ENCODE measurements at places on chromosomes 7 and 10.

DNA sequence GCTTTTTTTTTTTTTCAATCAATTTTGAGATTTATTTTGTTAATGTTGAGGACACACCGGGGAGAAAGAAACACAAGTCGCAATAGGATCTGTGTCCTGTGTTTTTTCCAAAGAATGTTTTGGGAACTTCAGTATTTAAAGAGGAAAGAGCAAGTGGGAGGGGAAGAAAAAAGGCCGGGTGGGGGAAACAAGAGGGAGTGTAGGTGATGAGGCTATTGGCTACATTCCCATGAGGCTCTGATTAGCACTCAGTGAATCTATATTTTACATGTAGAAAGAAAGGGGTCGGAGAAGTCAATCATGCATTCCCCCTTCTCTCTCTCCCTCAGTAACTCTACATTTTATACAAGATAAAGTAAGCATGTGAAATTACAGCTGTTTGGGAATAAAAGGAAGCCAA is 4.1 kb downstream of the ZNF680 start:
- DNase-seq: no peak

GRCh38 chr7:42726066-42726785 is 185.6 kb downstream of the C7orf25 start:
- DNase-seq: no peak

DNA sequence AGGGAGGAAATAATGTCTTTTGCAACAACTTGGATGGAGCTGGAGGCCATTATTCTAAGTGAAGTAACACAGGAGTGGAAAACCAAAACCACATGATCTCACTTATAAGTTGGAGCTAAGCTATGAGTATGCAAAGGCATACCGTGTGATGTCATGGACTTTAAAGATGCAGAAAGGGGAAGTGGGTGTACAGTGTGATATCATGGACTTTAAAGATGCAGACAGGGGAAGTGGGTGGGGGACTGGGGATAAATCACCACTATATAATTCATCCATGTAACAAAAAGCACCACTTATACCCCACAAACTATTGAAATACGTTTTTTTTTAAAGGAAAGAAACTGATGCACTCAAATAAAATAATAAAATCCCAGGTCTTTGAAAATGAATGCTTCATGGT is 29.5 kb downstream of the LYZL2 start:
- no peak for DNase-seq

- no peak for DNase-seq
Measured at GRCh38 chr10:15202639-15203038, 34.1 kb upstream of the NMT2 start.

DNA sequence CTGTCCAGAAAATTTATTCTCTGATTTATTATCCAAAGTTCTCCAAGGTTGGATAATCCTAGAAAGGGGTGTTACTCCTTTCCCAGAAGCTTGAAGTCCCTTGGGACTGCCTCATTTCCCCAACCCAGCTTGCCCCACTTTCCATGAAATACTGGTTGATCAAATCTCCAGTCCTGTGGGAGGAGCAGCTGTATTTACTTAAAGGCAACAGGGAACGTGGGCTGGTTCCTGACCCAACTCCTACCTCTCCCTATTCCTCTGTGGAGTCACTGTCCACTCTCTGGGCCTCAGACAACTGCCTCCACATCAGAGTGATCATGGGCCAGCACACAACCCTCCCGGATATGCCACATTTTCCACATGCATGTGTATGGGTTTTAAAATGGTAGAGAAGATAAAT is 166.2 kb upstream of the PRR15 start:
- no peak for DNase-seq

GRCh38 chr7:127872122-127872521 is 159.1 kb downstream of the LRRC4 start:
- DNase-seq: no peak

DNA sequence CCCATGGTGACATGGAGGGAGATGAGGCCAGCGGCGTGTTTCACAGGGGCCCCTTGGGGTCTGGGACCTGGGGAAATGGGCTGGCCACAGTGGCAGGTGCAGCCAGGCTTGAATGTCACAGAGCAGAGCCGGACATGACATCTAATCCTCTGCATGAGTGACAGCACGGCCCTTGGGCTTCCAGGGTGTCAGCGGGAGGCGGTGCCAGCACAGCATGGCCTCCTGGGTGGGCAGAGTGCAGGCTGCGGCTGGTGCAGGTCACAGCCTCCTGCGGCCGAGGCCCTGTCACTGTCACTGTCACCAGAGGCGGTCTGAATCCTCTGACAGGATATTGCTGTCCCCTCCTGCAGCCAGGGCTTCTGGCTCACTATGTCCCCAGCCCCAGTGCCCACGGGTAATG is 18.2 kb downstream of the BHLHA15 start:
- DNase-seq: no peak

GRCh38 chr10:21056461-21056860 is 159.3 kb upstream of the NEBL start:
- no peak for DNase-seq

DNA sequence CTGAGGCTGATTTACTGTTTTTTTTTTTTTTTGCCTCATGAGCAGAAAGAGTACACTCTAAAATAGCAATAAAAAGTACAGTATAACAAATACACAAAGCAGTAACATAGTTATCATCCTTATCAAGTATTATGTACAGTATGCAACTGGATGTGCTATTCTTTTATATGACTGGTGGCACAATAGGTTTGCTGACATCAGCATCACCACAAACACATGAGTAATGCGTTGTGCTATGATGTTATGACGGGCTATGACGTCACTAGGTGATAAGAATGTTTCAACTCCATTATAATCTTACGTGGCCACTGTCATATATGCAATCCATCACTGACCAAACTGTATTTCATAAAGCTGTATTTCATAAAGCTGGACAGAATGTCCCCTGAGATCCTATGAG is 189.2 kb upstream of the GLI3 start:
- no peak for DNase-seq

GRCh38 chr10:68342909-68343516 is 10.3 kb upstream of the PBLD start:
- no peak for DNase-seq

- no peak for DNase-seq
Measured at GRCh38 chr7:95330204-95330960, 6.0 kb upstream of the PON1 start.

GRCh38 chr7:47291461-47292081 is 290.3 kb downstream of the TNS3 start:
- no peak for DNase-seq

DNA sequence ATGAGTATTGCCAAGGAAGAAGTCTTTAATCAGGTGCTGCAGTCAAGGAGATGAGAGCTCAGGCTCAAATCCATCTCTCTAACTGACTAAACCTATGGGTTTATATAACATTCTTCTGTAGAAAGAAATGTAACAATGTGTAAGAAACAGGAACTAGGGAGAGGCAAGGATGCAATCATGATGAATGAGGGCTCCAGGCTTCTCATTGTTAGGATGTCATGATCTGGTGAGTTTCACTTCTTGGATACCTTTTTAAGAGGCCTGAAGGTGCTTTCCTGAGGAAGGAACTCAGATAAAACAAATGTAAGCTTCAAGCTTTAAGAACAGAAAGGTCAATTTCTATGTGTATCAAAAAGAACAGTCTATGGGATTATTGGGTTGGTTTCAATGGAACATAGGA is 30.8 kb upstream of the SCIN start:
- no peak for DNase-seq

GRCh38 chr10:32049113-32049512 is 7.1 kb downstream of the KIF5B start:
- no peak for DNase-seq

GRCh38 chr7:16891338-16891737 is 9.6 kb upstream of the AGR3 start:
- no peak for DNase-seq

DNA sequence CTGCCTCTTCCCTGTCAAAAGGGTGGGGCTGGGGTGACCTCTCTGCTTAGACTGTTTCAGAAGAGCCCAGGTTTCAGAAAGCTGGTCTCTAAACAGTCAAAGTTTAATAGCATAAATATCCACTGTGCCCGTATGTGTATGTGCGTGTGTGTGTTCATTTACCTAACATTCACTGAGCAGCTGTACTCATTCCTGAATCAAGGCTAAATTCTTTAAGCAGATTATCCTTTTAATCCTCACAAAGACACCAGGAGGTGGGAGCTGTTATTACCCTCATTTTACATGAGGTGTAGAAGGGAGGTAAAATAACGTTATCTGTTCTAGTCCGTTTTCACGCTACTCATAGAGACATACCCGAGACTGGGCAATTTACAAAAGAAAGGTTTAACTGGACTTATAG is 72.2 kb downstream of the RSU1 start:
- DNase-seq: no peak

DNA sequence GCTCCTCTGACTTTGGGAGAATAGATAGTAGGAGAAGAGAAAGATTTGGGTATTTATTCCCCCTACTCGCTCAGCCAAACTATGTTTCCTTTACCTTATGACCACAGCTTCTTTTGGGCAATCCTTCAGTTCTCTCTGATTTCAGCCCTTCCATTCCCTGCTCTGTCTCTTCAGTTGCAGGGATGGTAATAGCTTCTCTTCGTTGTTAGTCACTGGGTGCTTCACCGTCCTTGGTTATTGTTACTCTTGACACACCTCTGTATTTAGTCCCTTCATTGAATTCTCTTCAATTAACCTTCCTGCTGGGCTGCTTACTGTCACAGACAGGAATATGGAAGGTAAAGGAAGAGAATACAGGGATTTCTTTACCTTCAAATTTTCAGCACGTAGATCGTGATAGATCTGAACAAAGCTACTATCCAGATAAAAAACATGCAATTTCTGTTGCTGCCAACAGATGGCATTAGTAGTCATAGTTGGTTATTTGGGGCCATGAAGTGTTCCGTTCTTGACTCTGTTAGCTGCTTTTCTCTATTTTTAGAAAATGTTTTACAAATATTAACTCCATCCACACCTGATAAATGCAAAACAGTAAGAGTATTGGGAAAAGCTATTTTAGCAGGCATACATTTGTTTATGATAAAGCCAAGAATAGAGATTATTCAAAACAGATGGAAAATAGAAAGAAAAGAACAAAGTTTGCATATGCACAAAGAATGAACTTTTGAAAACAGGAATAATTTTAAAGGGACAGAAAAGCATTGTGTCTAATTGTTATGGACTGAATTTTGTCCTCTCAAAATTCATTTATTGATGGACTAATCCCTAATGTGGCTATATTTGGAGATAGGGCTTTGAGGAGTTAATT is 14.0 kb upstream of the PTTG1IP2 start:
- DNase-seq: no peak

GRCh38 chr10:71337219-71337701 is 18.2 kb downstream of the SLC29A3 start:
- DNase-seq: peak; percentile 32

GRCh38 chr7:44122529-44122928 is 819 bp downstream of the POLD2 start:
- no peak for DNase-seq

GRCh38 chr10:101558204-101558603 is 29.9 kb downstream of the POLL start:
- DNase-seq: no peak

GRCh38 chr10:31873724-31874123 is 54.9 kb downstream of the ARHGAP12 start:
- no peak for DNase-seq

DNA sequence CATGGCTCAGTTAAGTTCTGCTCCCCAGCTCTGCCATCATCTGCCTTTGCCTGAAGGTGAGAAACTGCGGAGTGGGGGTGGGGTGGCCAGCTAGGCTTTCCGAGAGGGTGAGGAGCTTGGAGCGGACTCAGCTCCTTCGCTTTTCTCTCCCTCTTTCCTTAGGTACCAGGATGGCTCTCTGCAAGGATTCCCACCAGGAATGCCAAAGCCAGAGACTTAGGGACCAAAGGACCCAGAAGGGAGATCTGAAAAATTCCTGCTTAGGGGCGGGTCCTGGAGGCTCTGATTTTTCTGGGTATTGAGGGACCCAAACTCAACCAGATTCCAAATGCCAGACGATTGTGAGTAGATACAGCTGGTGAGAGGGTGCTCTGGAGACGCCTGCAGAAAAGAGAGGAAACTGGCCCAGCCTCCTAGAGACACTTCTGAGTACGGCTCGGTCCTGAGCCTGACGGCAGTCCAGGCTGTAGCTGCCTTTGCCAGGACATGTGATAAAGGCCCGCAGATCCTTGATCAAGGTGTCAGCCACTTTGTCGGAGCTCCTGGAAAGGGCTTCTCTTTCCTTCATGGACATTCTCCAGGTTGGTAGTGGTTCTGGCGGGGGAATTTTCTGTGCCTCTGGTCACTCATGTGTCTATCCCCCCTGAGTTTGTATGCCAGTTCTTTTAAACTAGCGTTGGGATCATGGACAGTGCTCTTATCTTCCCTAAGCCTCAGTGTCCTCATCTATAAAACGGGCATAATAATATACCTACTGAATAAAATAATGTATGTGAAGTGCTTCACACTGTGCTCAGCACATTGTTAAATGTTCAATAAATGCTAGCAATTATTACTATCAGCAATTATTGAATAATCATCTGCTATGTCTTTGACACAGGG is 42.5 kb upstream of the BTRC start:
- DNase-seq: peak; percentile 67

Measured in ELF-1 (cell line).